Activated CD8-positive, alpha-beta memory T cell treated with anti-CD3 and anti-CD28 coated beads for 4 hours (primary cell): ENCODE measurements at places on chromosomes 16 and 17.
A peak's percentile ranks its signal among the peaks of the same experiment; 100 is the strongest.

- no peak for DNase-seq
These were observed 366.6 kb upstream of the CCL2 start for GRCh38 chr17:33888455-33888854.

DNA sequence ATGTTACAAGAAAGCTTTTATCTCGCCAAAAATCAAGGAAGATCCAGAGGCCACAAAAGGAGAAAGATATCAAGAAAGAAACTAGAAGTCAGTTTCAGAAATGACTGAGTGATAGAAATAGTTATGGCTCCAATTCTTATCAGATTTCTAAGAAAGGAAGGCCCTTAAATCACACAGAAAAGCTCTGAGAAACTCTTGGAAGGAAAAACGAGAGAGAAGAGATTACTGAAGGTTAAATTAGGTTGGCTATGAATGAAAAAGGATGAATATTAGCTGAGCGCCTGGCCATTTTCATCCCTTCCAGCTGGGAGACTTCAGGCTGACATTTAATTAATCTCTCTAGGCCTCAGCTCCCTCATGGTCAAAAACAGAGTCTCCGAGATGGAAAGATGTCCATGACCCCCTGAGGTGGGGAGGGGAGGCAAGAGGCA is 72.3 kb downstream of the CYTH1 start:
- no peak for DNase-seq

GRCh38 chr17:38322156-38322779 is 21.5 kb downstream of the GPR179 start:
- peak; percentile 47 for DNase-seq

GRCh38 chr16:88434353-88434690 is 18.8 kb upstream of the ZFPM1 start:
- DNase-seq: no peak

GRCh38 chr16:65114527-65114926 is 7.3 kb downstream of the CDH11 start:
- DNase-seq: no peak

DNA sequence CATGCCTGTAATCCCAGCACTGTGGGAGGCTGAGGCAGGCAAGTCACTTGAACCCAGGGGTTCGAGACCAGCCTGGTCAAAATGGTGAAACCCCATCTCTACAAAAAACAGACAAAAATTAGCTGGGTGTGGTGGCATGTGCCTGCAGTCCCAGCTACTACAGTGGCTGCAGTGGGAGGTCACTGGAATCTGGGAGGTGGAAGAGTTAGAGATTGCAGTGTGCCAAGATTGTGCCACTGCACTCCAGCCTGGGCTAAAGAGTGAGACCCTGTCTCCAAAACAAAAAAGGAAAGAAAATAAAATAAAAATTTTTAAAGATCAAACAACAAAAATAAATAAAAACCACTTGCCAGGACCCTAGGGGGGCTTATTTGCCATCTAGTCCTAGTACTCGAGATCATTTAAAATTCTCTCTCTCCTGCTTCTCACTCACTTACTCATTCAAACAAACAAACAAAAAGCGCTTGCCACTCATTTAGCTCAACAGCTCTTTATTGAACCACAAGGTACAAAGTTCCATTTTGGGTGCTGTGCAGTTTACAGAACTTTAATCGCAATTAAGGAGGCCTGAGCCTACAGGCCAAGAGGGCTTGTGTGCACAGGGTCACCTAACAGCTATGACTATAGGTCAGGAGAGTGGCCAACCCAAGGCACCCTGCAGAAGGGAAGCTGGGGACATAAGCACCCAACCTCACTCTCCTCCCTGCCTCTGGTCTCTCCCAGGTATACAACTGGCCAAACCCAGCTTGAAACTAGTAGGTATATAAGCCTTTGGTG is 4.4 kb downstream of the CHD9NB start:
- DNase-seq: no peak

DNA sequence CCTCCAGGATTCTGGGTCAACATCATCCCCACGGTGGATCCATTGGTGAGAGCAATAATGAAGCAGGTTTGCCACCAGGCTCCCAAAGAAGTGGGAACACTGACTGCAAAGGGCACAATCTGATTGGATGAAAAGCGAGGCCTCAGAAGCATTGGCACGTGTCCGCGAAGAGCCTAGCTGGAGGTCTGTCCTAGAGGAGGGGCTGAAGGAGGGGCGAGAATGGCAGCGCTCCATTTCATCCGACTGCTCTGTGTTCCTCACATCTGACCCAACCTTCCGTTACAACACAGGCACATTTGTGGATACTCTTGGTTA is 79.9 kb downstream of the MRC2 start:
- DNase-seq: no peak

- no peak for DNase-seq
These were observed 55.6 kb downstream of the MMD start for GRCh38 chr17:55366020-55366481.

- no peak for DNase-seq
These were observed 1.3 kb upstream of the TBX4 start for GRCh38 chr17:61450641-61451537.

- DNase-seq: no peak
These were observed 195.7 kb upstream of the WSCD1 start for GRCh38 chr17:5874486-5874885.

DNA sequence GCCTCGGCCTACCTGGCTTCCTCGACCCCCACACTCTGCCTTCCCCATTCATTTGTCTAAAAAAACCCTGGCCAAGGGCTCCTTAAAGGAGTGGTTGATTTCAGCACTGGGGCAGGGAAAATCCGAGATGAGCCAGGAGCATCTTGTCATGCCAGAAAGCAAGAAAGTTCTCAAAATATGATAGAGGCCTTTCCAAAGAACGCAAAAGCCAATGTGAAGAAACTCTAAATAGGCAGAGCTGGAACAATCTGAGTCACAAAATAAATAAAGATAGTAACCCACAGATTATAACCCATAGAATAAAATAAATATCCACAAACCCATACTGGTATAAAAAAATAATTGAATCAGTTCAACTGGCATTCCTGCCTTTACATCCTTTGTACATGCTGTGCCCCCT is 192.3 kb upstream of the SALL1 start:
- no peak for DNase-seq

DNA sequence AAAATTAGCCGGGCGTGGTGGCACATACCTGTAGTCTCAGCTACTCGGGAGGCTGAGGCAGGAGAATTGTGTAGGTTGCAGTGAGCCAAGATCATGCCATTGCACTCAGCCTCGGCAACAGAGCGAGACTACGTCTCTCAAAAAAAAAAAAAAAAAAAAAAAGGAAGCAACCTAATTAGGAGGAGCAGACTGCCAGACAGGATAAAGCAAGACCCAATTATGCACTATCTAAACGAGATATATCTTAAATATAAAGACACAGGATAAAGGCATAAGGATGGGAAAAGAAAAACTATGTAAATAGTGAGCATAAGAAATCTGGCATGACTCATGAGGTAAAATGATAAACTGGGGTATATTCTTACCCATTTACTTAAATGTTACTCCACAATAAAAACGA is 4.9 kb downstream of the TXNDC11 start:
- no peak for DNase-seq

- no peak for DNase-seq
These were observed 13.0 kb downstream of the NLRP1 start for GRCh38 chr17:5571281-5571680.

GRCh38 chr17:39938140-39938869 is 10.8 kb downstream of the LRRC3C start:
- no peak for DNase-seq

GRCh38 chr16:68085259-68086071 is at the start of gene NFATC3:
NFATC3 (plus strand) TSS chr16:68085370; CDS start chr16:68085682, 312 bp downstream.
- DNase-seq: peak; percentile 98

DNA sequence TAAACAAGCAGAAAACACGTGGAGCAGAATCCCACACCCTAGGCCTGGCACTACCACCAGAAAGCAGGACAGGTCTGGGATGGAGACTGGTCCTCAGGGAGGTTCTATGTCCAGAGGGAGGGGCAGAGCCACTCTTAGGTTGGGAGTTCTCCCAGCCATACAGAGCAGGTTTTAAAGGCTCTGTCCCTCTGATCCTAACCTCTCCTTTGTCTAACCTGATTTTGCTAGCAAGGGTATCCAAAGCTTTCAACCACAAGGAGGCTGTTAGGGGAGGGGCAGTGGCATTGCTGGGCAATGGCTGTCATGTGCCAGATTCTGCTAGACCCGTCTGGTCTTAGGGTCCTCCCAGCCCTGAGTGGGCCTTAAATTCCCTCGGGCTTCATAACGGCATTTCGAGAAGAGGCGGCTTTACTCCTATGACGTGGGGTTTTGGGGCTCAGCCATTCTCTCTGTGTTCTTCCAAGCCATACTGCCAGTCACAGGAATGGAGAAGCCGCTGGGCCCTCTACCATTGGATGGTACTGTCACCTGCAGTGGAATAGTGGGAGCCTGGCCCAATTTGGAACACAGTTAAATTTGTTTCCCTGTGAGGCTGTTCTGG is 5.7 kb downstream of the TPPP3 start:
- no peak for DNase-seq

DNA sequence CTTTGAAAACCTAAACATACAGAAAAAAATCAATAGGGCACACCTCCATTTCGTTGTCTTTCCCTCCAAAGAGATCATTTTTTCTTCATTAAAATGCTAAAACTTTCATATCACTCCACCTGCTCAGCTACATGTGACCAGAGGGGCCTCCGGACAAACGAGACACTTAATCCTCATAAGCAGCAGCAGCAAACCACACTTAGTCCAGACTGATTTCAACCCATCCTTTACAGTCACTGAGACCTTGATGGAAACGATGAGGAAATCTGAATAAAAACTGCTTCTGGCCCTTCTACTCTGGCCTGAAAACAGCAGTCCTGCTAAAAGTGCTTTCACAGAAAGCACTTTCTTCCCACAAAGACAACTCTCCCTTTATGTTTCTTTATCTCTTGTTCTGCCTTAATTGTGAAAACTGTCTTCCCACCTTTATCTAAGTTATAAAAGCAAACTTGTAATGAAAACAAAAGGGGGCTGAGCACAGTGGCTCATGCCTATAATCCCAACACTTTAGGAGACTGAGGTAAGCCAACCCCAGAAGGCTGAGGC is 4.6 kb downstream of the ANKRD11 start:
- no peak for DNase-seq

DNA sequence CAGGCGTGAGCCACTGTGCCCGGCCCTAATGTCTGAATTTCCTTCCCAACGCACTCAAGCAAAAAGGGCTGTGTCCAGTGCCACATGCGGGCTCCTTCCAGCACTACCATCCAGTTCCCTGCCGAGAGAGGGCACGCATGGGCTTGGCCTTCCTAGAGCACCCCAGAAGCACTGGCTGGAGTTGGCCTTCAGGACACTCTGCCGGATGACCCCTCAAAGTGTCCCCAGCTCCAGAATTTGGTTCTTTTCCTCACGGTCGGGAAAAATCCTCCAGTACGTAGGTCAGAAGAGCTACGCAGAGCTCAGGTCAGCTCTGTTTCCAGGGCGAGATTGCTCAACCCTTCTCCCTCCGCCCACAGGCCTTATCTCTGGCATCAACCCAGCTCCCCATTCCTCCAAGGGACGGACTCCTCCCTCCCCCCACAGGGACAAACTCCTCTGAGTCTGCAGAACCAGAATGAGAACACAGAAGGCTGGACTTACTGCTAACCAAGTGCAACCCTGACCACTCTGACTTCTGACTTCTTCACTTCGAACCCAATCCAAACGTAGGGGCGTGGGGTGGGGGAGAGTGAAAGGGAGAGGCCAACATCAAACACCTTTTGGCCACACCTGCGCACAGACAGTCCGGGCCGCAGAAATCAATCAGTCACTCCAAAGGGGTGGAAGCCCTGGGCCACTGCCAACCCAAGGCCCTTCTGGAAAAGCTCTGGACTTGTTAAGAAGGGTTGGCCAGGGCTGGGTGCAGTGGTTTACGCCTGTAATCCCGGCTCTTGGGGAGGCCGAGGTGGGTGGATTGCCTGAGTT is 3.6 kb downstream of the CDC42EP4 start:
- DNase-seq: no peak
